ENCODE measurements at places on chromosomes 4 and X.

- DNase-seq: no peak
Measured at GRCh38 chr4:73139245-73139644, 69.7 kb upstream of the COX18 start.

DNA sequence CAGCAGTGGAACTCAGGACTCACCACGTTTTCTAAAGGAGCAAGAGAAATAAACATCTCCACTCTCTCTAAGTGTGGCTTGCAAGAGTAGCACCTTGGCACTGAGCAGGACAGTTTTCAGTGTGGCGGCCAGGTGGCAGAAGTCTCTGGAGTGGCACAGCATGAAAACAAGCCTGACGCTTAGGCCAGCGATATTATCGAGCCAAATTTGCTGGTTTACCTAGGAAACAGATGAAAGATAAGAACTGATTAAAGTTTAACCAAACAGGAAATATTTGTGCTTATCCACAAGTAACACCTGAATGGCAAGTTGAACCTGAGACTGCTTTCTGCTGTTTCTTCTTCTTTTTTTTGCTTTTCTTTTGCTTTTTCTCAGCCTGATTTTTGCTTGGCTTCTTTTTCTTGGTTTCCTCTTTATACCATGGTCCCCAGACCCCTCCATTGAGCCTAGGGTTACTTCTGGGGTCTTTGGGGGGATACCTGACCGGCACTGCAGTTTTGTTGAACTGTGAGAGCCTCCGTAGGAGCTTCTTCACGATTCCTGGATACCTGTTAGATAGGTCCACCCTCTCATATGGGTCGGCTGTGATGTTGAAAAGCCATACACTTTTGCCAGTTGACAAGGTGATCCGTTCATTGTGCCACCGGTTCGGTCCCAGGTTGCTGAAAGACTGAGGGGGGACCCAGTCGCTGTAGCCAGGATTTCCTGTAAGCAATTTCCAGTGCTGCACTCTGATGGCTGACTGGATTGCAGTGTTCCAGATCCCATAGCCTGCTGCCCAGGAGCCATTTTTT lies 77.3 kb downstream of the ARSJ start:
- DNase-seq: peak; percentile 74

GRCh38 chrX:72121383-72121782 lies 10.3 kb downstream of the RTL5 start:
- DNase-seq: no peak

DNA sequence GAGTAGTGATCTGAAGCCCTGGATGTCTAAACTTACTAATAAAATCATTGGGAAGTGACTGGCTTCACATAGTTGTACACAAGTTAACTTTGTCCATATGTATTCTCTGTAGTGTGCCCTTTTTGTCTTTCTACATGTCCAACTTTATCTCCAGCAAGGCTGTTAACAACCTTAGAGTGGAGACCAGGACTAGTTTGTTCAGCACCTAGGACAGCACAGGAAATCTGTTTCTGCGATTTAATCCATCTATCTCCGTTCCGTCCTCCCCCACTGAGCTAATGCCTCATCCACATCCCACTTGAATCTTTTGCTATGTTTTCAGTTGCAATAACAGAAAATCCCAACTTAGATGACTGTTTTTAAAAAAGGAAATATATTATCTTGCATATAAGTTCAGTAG lies 3.4 kb upstream of the ARR3 start:
- no peak for DNase-seq

DNA sequence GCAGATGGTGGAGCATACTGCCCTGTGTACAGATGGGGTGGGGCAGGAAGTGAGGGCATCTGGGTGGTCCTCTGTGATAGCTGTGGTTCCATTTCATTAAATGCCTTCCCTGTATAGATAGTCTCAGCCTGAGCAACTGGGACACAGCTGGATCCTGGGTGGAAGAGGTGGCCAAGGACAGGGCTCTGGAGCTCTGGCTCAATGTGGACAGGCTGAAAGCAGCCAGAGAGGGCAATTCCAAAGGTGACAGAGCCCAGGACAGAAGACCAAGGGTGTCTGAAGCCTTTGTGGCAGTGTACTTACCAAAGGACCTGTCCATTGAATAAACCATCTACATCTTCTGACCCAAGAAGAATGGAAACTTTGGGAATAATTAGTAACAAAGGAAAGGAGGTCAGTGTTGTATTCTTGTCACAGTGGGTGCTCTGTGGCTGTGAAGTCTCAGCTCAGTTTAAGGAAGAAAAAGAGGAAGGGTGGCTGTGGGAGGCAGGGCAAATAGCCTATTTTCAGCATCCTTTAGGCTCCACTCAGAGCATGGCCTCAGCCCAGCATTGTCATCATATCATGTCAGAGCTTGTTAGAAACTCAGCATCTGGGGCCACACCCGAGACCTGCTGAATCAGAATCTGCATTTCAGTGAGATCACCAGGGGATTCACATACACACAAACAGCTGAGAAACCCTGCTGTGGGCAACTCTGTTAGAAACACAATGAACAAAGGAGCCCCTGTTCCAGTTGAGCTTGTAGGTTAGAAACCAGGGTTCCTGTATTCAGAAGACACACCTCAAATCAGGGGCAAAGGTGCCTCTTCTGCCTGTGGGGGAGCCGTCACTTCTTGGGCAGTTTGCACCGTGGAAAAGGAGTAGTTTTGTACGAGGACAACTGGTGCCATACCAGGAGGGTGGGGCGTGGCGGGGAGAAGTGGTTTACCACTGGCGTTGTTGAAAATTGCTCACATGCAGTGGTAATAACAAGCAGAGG lies 168.6 kb downstream of the PTTG2 start:
- DNase-seq: peak; percentile 32

- DNase-seq: no peak
Measured at GRCh38 chr4:126440297-126440696, 1125.5 kb downstream of the FAT4 start.

GRCh38 chr4:164765833-164766232 lies 11.9 kb downstream of the SMIM31 start:
- DNase-seq: no peak

- peak; percentile 19 for DNase-seq
Measured at GRCh38 chr4:4541040-4541631, 712 bp downstream of the STX18 start.

DNA sequence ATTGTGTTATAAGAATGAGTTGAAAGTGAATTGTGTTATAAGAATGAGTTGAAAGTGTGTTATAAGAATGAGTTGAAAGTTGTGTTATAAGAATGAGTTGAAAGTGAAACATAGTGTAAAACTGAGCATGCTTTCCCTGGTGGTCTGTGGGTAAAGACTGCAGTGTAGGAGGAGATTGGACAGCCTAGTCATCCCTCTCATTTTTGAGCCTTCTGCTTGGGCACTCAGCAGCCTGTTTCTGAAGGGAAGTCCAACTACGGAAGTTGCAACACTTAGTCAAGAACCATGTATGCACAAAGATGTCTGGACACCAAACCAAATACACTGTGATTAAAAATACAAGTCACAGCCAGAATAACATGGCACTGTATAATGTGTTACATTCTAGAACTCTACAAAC lies 72.6 kb downstream of the ANK2 start:
- DNase-seq: no peak

DNA sequence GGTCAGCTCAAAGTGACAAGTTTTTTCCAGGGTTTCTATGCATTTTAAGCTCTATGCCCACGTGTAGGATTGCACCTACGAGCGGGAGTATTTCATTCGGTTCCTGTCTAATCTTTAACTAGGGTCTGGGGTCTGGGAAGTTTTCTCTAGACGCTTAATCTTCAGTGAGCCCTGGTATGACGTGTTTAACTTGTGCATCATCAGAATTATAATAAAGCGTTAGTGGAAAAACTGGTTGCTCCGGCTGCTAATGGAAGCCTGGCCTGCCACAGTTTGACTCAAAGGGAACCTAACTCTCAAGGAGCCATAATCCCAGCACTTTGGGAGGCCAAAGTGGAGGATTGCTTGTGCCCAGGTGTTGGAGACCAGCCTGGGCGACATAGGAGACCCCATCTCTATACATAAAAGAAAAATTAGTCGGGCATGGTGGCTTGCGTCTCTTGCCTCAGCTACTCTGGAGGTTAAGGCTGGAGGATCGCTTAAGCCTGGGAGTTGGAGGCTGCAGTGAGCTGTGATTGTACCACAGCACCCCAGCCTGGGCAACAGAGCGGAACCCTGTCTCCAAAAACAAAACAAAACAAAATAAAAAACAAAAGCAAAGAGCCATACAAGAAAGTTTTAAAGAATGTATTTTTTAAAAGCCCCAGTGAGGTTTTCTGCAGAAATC lies 30.2 kb downstream of the ARSD start:
- peak; percentile 68 for DNase-seq

GRCh38 chrX:37697169-37697760 lies 11.7 kb downstream of the XK start:
- no peak for DNase-seq

DNA sequence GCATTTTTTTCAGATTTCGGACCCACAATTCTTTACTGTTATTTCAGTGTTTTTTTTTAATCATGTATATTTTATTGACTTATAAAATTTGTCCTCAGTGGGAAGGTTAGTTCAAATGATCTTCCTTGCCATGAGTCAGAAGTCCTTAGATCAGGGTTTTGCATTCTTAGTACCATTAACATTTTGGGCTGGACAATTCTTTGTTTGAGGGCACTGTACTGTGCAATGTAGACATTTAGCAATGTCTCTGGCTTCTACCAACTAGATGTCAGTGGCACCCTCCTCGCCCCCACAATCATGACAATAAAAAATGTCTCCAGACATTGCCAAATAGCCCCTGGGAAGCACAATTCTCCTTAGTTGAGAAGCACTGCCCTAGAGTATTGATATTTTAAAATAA lies 176.6 kb downstream of the VEGFC start:
- no peak for DNase-seq

GRCh38 chrX:48948589-48948988 lies 8.8 kb downstream of the OTUD5 start:
- DNase-seq: no peak

GRCh38 chr4:148112231-148112982 lies 329.8 kb downstream of the NR3C2 start:
- DNase-seq: no peak

GRCh38 chr4:170306208-170306607 lies 216.5 kb upstream of the AADAT start:
- no peak for DNase-seq
